ENCODE measurements at places on chromosomes 2 and 18. TPM values are rescaled to one million over a fixed set of nuclear protein-coding genes. Genes with fewer than 3 reads are reported as not detected.

Gene C2orf66
- total RNA-seq = not detected

Gene CRYGA
- total RNA-seq = not detected

Gene CRYGC
- total RNA-seq = not detected

Gene PRR30
- not detected for total RNA-seq

Gene PUM2
- total RNA-seq = 107 TPM

Gene GREB1
- total RNA-seq = 18.3 TPM

Gene FAM237A
- total RNA-seq = not detected

Gene SERPINB11
- total RNA-seq = not detected

Gene MOB1A
- 99.8 TPM for total RNA-seq

Gene PKDCC
- 301 TPM for total RNA-seq

Gene CACNB4
- total RNA-seq = 15.1 TPM

Gene TGFA
- total RNA-seq = 13.8 TPM

Gene KIF5C
- 3.6 TPM for total RNA-seq

Gene TRIM54
- total RNA-seq = 10.4 TPM

Gene RPRM
- 5.3 TPM for total RNA-seq

Gene SEPTIN10
- total RNA-seq = 58.6 TPM

Gene SCN3A
- total RNA-seq = 0.76 TPM

Gene LTBP1
- 75.9 TPM for total RNA-seq

Gene CYP1B1
- total RNA-seq = 141 TPM

Data from metanephros (tissue), 2 donors.